Activated T-helper 1 cell treated with Interleukin-2 at 50 U/mL for 16 hours (primary cell): ENCODE measurements at places on chromosomes 7 and 10.

DNA sequence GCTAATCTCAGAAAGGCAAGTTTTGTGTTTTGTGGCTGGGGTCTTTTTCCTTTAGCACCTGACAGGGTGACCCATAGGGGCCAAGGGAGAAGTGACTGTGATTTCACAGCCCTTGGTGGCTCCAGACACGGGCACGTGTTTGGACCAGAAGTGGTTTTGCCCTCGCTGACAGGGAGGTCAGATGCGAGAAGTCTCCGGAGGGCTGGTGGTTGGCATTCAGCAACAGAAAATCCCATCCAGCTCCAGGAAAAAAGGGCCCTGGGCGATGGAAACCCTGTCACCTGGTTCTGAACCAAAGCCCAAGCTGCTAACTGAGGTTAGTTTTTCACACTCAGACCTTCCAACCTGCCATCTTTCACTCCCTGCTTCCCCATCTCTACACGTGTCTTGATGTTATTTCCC lies 272.9 kb downstream of the TRIL start:
- DNase-seq, result no peak

GRCh38 chr7:18530224-18531179 lies 35.0 kb downstream of the HDAC9 start:
- DNase-seq, result no peak

GRCh38 chr10:70060389-70060788 lies 7.7 kb downstream of the MACROH2A2 start:
- no peak for DNase-seq

GRCh38 chr7:22486597-22486996 lies 13.4 kb downstream of the STEAP1B start:
- DNase-seq, result no peak

GRCh38 chr10:99920901-99921300 lies 88.8 kb downstream of the DNMBP start:
- DNase-seq, result no peak

- DNase-seq, result no peak
These were observed 103.7 kb downstream of the MACC1 start for GRCh38 chr7:20113427-20114027.

GRCh38 chr7:141558544-141559183 lies 7.5 kb downstream of the AGK start:
- no peak for DNase-seq

DNA sequence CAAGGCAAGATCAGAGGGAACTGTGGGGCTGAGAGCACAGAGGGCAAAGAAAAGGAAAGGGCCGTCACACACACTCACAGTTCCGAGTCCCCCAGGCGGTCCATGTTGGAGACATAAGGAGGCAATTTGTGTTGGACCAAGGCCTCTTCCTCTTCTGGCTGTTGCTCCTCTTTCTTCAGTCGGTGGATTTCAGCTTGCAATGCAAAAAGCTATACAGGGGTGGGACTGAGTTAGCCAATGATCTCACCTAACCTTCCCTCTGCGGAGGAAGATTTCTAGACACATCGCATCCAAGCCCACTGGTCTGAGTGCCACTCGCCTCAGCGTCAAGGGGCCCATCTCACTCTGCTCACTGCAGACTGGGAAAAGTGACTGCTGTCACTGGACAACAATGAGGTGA lies 5.5 kb downstream of the WDR91 start:
- no peak for DNase-seq

DNA sequence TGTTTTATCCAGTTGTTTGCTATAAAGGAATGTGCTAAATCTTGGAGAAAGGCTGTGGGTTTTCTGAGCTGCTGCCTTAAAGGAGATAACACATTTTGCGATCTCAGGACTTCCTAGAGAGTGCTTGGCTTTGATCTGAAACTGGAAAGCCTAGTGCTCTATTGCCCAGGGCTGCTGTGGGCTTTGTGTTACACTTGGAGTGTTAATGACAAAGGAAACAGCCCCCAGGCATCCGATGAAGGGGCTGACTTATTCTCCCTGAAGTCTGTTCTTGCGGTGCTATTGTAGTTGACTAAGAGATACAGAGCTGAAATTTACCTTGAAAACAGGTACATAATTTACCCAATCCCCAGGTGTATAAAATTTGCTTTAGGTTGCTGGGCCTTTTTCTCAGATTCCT lies 74.5 kb downstream of the SND1 start:
- DNase-seq, result no peak

DNA sequence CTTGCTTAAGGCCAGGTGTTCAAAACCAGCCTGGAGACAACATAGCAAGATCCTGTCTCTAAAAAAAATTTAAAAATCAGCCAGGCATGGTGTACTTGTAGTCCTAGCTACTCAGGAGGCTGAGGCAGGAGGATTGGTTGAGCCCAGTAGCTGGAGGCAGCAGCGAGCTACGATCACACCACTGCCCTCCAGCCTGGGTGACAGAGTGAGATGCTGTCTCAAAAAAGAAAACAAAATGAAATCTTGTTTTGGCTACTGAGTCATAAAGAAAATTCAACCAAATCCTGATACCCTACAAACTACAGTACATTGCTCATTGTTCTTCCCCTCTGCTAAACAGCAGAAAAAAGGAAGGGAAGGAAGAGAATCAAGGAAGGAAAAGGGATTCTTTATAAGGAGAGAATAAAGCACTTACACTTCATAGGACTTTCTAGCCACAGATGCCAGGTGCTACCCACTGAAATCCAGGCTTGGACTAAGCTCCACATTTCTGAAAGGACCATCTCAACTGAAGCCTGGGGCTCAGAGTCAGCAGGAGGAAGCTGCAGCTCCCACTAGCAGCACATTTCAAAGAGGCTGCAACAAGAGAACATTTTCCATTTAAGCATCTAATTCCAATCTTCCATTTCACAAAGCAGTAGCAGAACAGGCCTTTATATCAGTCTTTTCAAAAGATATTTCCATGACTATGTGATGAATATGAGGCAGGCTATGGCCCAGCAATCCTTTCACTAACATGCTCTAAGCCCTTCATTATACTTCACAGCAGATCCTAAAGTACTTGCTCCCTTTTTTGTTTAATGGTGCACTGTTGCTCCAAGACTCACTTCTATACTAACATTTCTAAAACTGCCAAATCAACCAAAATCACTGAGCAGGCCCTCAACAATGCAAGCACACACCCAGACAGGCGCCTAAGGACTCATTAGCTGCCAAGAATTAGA lies 13.5 kb downstream of the TNPO3 start:
- no peak for DNase-seq

- peak; percentile 15 for DNase-seq
These were observed 41.8 kb upstream of the HYCC1 start for GRCh38 chr7:23055582-23056178.

DNA sequence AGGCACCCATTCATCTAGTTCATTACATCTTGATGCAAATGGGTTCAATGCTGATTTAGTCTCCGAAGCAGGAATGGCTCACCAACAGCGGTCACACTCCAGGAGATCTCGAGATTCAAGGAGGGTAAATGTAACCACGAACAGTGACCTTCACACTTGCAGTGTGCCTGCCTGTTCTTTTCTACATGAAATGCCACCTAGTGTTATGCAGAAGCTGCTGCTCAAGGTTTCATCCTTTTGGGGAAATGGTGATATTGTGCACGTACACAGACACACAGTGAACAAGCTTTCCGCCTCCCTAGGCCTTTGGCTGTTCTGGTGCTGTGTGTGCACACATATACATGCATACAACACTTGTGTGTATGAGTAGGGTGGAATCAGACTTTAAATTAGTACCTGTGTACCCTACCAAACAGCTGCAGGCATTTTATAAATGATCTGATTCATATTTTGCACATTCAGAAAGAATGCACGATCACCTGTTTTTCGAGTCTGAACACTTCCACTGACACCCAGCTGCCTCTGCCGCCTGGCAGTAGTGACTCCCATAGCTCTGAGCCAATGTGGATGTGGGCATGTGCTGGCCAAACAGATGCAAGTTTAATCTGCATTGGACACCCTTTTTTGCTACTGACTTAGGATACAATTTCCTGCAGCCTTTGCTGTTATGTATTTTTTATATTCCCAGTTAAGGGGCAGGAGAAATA lies 100.5 kb downstream of the TACC2 start:
- DNase-seq, result no peak

GRCh38 chr7:147519062-147519461 lies 1071.5 kb upstream of the C7orf33 start:
- no peak for DNase-seq

GRCh38 chr7:74254858-74255379 lies 720 bp upstream of the RFC2 start:
- DNase-seq, result no peak

- DNase-seq, result no peak
These were observed 32.3 kb upstream of the PPIF start for GRCh38 chr10:79314761-79315601.

DNA sequence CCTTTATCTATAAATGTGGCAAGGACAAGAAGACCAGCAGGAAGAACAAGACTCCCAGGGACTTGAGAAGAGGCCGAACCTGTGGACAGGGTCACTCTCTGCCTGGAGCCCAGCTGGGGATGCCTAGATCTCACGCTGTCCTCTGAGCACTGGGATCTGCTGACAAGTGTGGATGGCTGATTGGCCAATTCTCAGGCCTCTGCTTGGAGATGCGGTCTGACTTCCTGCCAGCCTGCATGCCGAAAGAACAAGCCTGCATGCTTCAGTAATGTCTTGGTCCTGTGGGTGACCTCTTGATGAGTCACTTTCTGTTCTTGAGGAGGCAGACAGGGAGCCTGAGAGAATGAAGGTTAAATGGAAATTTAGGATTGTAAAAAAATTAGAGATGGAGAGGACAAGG lies 84.7 kb downstream of the TMEM178B start:
- no peak for DNase-seq

- DNase-seq, result no peak
These were observed 117.1 kb downstream of the EBF3 start for GRCh38 chr10:129846991-129847391.

DNA sequence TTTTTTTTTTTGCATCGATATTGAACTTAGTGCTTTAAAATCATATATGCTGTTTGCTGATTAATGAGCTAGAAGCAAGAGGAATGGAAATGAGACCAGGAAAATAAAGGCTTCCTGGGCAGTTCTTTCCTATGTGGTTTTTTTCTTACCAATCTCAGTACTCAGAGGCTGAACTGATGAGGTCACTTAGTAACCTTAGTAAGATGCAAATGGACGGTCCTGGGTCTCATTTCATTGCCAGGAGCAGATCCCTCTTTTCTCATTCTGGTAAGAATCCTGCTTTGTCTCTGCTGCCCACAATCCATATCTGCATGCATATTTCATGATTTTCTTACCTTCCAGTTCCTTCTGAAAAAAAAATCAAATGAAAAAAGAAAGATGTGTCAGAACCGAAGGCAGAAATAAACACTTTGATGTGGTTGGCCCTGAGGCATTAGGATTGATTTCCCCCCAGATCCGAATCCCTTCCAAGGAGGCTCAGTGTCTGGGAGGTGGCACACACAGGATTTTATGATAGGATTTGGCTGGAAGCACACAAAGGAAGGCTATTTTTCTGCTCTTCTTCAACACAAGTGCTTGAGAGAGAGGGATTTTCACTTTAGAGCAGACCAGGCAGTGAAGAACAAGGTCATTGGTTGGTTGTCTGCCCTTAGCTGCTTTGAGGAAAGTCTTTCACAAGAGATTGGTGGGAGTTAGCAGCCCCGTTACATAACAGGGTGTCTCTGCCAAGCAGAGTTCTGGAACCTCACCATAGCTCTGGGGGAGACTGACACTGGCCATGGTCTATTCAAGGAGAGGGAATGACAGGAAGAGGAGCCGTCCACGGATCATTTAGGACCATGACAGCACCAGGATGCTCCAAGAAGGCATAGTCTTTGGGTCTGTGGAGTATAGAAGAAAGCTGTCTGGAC lies 150.0 kb downstream of the CAMK1D start:
- no peak for DNase-seq

DNA sequence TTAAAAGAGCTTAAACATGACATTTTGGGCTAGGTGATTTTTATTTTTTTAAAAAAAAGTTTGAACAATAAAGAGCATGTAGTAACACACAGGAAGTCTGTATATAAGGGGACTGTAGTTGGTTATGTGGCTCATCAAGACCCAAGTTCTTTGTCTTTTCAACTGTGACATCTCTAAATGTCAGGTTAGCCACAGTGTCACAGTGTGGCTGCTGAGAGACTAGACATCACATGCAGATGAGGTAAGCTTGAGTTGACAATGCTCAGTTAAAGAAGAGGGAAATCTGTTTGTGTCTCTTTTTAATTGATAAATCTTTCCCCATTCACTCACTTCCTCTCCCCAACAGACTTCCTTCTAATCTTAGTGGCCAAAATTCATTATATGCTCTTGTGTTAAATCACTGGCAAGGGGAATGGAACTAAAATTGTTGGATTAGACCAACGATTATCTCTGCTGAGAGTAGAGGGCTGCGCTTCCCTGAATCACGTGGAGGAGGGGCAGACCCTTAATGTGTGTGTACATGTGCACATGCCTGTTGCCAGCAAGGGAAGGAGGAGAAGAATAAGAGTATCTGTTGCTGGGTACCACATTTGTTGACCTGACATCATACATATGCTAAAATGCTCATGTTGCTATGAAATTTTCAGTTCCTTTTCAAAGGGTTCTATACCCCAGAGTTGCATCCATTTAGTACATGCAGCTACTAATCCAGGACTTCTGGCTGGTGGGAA lies 78.3 kb downstream of the MMRN2 start:
- no peak for DNase-seq

DNA sequence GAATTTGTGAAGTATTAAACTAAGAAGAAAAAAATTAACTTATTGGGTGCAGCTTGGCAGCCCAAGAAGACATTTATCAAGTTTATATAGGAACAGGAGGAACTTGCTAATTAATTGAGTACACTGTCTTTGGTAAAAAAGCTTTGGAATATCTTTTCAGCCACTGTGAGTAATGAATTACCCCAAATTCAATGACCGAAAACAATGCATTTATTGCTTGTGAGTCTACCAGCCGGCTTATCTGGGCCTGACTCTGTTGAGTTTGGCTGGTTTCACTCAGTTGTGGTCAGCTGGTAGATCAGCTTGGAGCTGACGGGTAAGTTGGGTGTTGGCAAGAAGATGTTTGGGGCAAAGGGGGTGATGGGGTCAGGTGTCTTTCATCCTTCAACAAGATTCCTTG lies 11.6 kb downstream of the GNG11 start:
- no peak for DNase-seq

DNA sequence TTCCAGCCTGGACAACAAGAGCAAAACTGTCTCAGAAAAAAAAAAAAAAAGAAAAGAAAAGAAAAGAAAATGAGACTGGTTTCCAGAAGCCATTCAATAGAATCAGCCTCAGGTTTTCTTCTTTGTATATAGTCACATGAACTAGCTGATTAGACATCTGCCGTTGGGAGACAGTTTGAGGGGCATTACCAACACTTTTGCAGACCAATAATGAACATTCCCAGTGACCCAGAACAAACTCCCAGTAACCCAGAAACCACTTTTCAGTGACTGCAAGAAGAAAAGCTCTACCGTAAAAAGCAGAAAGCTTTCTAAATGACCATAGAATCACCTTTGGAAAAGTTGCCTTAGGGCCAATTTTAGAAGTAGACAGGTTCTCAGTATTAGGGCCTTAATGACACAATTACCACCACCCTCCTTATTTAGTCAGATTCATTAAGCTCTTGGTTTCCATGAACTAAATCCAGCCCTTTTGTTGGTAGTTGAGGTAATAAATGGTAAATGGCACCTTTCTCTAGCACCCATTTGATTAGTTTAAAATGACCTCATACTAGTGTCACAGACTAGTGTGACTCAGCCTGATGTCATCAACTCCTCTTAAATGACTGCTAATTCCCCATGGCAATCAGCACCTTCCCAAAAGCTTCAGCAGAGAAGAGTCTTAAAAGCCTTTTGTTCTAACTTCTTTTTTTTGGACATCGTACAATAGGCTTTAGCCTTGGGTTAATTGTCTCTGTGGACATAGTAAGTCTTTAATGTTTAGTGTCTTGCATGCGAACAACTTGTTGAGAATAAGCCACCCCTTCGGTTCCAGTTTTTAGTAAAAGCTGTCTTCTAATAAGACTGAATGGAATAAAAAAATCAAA lies 33.6 kb upstream of the XRCC2 start:
- no peak for DNase-seq

GRCh38 chr10:12919574-12919973 lies 81.9 kb downstream of the CCDC3 start:
- no peak for DNase-seq
